DMS53 (cell line): ENCODE measurements at places on chromosomes 7 and 10.

GRCh38 chr10:49300140-49300974 is 1.4 kb downstream of the C10orf71 start:
- peak; percentile 17 for DNase-seq

DNA sequence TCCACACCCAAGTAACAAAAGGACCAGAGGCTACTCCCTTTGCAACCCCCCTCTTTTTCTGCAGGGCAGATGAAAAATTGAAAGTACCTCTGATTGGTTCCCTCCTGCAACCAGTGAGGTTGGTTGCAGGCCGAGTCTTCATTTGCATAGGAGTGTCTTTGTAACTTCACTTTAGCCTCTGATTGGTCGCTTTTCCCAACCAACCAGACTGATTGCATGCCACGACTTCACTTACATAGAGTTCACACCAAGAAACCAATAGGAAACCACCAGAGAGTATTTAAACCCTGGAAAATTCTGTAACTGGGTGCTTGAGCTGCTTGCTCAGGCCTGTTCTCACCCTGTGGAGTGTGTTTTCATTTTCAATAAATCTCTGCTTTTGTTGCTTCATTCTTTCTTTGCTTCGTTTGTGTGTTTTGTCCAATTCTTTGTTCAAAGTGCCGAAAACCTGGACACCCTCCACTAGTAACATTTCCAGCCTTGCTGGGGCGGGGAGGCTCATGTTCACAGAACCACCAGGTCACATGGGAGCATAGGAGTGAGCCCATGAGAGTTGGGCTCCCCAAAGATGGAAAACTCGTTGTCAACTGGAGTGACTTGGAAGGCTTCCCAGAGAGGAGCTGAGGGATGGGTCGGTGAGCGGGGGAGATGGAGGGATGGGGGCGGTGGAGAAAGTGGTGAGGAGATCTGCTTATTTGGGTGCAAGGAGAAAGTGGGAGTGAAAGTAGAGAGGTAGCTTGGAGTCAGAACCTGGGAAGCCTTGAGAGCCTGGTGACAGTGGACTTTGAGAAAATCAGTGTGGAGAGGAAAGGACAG is 223.6 kb downstream of the GFRA1 start:
- DNase-seq: no peak

GRCh38 chr10:99524736-99525380 is 7.9 kb upstream of the NKX2-3 start:
- peak; percentile 9 for DNase-seq

- no peak for DNase-seq
Observed at GRCh38 chr7:18040196-18040595, 12.6 kb upstream of the PRPS1L1 start.

- peak; percentile 75 for DNase-seq
Observed at GRCh38 chr10:65419629-65420028, 1506.2 kb upstream of the LRRTM3 start.

GRCh38 chr10:30774261-30774660 is 144.7 kb upstream of the LYZL2 start:
- DNase-seq: no peak

GRCh38 chr10:80144696-80145131 is 12.2 kb downstream of the PLAC9 start:
- DNase-seq: peak; percentile 62

DNA sequence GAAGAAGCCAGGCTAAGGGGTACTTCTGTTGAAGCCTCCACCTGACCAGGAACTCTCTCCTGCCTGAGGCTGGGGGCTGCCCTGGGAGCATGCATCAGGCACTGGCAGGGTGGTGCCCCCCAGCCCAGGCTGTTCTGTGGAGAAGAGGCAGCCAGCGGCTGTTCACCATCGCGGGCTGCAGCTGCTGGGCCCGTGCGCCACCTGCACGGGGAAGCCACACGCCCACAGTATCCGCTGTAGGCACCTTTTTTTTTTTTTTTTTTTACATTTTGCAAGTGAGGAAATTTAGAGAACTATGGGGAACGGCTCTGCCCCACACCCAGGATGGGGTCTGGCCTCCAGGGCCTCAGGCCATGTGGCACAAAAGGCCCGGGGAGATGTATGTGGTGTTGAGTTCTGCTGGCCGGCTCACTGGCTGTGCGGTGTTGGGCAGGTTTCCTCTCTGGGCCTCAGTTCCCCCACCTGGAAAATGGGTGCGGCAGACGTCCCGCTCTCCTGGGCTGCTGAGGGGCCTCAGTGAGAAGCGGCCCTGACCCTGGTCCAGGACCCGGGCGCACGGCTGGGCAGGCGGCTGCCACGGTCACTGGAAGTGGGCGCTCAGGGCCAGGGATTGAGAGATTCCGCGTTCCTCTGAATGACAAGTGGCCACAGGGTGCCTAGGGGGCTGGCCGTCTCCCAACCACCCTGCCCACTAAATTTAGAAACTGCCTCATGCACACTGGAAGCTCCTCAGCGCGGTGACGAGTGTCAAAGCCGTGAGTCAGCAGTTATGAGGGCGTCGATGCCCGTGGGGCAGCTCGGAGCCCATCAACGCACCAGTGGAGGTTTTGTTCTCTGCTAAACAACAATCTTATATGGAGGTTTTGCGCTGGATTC is 8.8 kb upstream of the INTS1 start:
- peak; percentile 41 for DNase-seq

DNA sequence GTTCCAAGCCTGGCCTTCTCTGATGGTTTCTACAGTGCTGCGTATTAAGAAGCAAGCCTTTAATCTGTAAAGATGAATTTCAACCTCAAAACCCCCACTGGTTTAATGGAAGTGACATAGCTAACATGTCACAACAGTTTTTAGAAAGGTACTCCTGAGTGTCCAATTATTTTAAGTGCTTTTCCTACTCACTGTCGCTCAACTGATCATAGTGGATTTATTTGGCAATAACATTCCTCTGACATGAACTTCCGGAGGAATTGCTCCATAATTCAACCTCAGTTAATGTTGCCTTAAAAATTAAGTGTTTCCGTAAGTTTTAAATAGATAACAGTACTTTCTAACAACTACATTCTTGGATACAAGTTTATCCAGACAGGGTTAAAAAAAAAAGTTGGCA is 57.5 kb downstream of the AGMO start:
- no peak for DNase-seq

- DNase-seq: peak; percentile 42
Observed at GRCh38 chr10:128178302-128178958, 52.2 kb upstream of the MKI67 start.

DNA sequence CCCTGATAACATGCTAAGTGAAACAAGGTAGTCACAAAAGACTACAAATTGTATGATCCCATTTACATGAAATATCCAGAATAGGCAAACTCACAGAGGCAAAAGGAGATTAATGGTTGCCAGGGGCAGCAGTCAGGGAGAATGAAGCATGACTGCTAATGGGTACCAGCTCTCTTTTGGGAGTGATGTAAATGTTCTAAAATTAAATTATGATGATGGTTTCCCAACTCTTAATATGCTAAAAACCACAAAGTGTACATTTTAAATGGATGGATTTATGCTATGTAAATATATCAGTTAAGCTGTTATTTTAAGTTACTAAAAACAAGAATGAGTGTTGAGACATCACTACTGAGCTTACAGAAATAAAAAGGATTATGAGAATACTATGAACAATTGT is 12.6 kb downstream of the CYP51A1 start:
- no peak for DNase-seq

- peak; percentile 14 for DNase-seq
Observed at GRCh38 chr10:122727426-122727825, 27.8 kb upstream of the C10orf120 start.

DNA sequence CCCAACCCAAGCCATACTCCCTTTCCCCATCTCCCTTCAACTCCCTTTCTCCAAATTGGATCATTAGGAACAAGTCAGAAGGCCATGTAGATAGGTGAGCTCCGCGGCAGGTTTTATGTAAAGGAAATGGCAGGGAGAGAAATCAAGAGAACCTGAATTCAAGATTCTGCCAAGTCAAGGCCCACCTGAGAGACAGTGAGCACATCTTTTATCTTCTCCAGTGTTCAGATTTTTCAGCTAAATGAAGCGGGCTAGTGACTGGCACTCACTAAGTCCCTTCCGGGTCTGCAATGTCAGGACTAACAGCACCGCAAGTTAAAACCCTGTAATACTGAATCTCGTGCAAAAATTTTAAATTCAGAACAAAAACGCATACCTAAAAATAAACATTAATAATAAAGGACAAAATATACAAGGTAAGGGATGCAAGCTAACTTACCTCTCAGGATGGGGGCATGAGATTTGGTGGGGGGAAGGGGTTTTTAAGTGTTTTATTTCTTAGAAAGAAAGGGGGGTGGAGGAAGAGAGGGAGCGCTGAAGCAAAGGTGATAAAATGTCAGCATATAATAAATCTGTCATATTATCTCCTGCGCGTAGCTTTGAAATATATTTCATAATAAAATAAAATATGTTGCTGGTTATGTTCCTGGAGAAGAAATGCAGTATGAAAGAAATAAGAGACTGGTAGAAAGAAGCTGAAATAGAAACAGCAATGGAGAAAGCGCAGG is 17.6 kb downstream of the TCAF1 start:
- DNase-seq: no peak

DNA sequence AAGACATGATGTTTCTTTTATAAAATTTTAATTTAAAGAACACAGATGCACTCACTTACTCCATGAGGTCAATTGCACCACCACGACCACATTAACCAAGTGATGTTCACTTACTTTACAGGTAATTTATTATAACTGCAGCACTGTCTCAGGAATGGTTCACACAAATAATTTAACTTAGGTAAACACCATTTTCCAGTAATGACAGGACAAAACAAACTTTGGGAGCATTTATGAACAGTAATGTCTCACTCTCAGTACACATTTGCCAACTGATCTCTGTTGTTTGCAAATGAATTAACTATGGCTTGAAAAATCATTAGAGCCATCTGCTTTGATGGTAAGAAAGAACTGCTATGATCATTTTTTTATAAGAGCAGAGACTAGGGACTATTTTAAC is 150.4 kb downstream of the ETV1 start:
- DNase-seq: peak; percentile 67

DNA sequence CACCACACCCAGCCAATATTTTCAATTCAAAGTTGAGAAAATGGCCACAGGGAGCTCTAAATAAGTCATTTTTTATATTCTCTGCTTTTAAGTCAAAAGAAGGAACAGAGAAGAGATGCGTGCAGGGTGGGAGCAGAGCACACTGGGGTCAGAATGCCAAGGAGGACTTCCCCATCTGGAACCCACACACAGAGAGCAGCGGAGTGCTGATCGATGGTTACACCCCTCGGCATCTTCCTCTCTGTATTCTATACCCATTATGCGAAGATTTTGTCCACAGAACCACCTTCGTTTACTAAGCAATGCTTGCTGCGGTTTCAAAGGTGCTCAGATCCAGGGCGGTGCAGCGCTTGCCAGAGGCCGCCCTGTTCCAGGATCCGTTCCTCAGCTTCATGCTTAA is 91.3 kb upstream of the RHEB start:
- DNase-seq: no peak

- DNase-seq: no peak
Observed at GRCh38 chr7:4265066-4265465, 417.0 kb upstream of the FOXK1 start.

DNA sequence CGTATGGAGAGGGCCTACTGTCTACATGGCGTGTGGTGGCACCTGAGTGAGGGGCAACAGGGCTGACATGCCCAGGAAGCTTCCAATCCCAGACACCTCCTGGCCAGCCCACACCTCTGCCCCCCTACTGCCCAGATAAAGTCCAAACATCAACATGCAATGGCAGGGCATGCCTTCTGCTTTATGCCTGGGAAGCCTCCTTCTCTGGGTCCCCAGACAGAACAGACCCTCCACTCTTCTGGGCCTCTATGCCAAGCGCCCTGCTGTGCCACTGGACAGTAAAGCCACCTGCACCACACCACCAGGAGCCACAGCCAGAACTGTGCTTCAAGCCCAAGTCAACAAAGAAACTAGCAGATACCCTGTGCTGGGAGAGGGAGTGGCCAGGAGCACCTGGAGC is 12.5 kb downstream of the TMEM72 start:
- no peak for DNase-seq

DNA sequence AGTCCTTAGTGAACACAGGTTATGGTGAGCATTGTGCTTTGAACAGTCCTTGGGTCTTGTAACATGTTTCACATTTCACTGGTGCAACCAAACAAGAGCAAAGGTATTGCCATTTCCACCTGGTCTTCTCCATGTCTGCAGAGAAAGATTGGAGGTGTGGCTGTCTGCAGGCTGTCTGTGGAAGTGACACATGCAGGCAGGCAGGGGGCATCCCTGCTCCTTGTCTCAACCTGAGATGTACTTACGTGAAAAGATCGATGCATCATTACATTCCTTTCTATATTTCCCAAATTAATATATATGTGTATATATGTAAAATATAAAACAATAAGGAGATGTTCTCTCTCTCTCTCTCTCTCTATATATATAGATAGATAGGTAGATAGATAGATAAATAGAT is 54.3 kb downstream of the LRRC18 start:
- peak; percentile 58 for DNase-seq

DNA sequence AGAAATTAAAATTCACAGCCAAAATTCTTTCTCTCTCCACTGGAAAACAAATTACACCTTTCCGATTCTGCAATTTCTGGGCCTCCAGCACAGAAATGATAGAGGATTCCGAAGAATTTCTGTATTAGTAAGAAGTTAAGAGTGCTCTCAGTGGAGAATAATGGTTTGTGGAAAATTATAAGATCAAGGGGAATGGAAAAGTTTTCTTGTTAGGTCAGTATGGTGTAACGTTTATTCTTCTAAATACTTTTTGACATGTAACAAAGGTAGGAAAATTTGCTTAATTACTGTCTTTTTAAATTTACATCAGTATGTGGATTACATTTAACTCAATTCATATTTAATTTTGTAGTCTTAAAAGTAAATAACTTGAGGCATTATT is 288.3 kb upstream of the NFE2L3 start:
- no peak for DNase-seq

GRCh38 chr7:117143580-117143979 is 179.3 kb downstream of the WNT2 start:
- DNase-seq: no peak

GRCh38 chr7:45343746-45344145 is 186.2 kb downstream of the RAMP3 start:
- no peak for DNase-seq

DNA sequence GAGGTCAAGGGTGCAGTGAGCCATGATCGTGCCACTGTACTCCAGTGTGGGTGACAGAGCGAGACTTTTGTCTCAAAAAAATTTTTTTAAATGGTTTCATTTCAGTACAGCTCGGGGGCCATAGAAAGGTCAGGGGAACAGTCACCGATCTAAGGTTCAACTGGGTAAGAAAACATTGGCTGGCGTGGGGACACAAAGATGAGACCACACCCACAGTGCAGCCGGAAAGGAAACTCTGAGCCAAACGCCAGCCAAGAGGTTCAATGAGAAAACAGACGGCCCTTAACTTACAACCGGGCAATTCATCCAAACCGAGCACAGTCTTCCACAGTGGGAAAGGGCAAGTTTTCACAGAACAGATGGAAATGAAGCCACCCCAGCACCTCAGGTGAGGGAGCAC is 65.1 kb downstream of the SLC37A3 start:
- DNase-seq: no peak

GRCh38 chr10:123585477-123586445 is 80.4 kb upstream of the GPR26 start:
- no peak for DNase-seq
